Myocyte (in vitro differentiated cells): ENCODE measurements at places on chromosomes 7 and 10.

DNA sequence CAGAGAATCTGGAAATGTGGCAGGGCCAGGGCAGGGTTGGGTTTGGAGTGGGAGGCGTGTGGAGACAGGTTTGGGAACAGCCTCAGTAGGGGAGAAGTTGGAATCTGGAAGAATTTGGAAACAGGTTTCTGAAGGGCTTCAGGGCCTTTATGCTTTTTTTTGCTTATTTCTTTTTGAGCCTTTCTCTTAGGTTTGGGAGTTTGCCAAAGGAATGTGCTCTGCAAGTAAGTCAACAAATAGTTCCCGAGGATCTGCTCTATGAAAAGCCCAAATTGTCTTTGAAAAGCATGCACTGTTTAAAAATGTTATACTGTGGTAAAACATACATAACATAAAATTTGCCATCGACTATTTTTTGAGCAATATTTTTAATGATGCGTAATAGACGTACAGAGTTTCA, 86.7 kb upstream of the ADRB1 start:
- peak; percentile 68 for DNase-seq

DNA sequence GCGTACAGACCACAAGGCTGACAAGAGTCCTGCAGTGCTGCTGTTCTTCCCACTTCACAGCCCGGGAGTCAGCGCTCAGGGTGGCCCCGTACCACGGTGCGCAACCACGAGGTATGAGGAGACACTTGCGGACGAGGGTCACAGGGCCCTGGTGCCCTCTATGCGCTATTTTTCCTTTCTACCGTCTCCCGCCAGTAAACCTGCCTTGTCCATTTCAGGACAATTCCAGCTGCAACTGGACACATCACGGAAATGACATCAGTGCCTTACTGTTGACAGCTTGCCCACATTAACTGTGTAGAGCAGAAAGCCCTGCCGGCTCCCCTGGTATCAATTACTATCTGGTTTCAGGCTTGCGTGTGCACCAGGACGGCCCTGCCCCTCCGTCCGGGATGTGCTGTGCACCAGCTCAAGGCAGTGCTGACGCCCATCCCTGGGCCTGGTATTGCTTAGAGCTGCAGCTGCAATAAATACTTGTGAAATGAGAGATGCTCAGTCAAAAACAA, 65.1 kb downstream of the ZRANB1 start:
- no peak for DNase-seq

DNA sequence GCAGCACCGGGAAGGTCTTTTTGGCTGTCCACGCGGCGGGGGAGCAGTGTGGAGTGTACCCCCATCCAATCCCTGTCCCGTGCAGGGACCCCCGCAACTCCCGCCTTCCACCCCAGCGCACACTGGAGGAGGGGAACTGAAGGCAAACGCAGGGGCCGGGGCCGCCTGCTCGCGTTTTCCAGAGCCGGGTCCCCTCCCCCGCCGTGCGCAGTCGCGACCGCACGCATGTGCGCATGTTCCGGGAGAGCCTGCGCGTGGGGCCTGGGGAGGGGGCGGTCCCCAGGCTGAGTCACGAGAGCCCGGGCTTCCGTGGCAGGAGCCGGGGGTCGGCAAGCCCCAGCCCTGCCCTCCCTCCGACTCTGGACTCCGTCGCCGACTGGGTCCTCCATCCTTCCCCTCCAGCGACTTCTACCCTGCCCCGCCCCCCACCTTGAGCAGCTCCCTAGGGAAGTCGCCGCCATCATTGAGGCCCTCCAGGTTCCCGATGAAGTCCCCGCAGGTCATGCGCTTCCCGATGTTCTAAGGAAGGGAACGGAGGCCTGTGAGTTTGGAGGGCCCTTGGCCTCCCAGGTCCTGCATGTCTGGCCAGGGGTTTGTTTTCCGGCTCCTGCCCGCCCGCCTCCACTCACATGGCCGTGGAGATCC, 8.0 kb downstream of the PSD start:
- DNase-seq, result no peak

- no peak for DNase-seq
These were observed 78.6 kb upstream of the SLC25A13 start for GRCh38 chr7:96400518-96400917.

DNA sequence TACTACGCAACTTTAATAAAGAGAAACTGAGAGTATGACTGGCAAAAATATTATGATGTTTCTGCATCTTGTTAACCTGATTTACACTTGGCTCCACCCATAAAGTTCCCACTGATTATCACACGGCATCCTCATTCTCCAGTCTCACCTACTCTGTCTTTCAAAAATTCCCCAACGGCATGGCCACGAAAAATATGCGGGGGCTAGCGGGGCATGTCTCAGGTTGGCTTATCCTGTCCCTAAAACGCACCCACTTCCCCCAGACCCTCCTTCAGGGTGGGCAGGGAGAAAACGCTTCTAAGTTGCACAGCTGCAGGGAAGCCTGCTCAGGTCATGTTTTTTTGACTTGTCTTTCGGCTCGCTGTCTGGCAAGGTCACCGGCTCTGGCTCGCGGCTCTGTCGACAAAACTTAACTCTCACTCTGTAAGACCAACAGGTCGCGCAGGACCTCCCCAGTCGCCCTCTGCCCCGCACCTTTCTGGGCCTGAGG, 3.8 kb downstream of the CDK6 start:
- no peak for DNase-seq

GRCh38 chr7:66669088-66669487, 40.4 kb downstream of the KCTD7 start:
- no peak for DNase-seq

DNA sequence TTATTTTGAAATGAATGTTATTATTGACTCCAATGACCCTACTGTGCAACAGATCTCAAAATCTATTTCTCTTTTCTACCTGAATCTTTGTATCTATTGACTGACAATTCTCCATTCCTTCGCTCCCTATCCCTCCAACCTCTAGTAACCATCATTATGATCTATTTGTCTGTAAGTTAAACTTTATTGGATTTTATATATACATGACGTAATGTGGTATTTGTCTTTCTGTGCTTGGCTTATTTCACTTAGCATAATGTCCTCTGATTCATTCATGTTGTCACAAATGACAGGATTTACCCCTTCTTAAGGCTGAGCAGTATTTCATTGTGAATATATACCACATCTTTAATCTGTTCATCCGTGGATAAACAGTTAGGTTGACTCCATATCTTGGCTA, 200.4 kb upstream of the SORCS1 start:
- DNase-seq, result no peak
